Endothelial cell (in vitro differentiated cells): ENCODE measurements at places on chromosomes 2 and 18. TPM values are rescaled to one million over a fixed set of nuclear protein-coding genes. Genes with fewer than 3 reads are reported as not detected.

GRCh38 chr18:76463872-76464271 is 31.2 kb downstream of the ZNF516 start:
- DNase-seq = no peak

Gene UGT1A10
- not detected for total RNA-seq

DNA sequence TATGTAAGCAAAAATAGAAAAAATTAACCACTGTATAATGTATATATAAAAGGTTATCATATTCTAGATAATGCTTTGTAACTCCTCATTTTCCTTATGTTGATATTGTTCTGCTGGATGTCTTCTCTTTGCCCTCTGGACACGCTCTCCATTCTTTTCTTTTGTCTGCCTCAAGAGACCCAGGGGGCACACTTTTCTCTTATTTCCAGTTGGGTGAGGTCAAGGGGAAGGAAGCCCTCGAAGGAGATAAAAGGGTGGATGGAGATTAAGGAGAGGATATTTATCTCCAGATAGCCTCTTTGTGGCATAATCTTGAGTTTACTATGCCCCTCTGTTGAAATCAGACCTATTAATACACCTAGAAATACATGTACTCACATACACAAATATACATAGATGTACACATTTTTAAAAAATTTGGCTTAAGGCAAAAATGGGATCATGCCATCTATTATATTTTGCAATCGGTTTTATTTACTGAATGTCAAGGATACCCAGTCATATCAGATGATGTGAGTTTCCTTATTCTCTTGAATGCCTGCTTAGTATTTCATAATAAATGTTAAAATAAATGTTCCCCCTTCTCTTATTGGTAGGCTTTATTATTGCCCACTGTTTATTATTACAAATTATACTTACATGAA is 65.3 kb downstream of the LCLAT1 start:
- no peak for DNase-seq

DNA sequence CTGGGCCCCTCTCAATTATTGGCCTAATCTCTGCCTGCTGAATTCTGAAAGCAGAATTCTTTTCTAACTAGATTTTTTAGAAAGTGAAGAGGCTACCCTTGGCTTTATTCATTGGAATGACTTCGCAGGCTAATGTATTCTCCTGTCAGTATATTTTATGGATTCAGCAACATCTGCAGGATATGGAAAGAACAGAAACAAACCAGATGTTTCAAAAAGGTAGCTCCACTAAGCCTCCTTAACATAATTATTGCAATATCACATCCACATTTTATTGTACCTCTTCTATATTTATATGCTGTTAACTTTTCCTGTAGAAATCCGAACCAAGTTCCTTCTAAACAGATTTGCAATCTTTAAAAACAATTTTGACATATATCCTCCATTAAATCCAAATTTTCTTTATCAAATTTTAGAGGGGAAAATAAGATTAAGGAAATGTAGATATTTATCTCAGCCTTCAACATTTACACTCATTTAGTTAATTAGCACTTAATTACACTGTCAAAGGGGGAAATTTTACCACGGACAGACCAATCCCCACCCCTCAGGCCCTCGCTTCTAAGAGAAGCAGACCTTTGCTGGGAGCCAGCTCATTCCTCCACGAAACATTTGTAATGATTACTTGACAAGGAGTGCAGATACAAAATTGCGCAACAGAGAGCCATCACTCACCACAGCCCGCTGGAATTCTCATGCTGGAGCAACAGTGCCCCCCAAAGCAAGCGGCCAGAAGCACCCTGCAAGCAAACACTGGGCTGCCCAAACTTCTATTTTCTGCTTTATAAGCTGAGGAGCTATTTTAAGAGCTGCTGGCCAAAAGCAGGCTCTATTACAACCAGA is 253.4 kb downstream of the ETAA1 start:
- peak; percentile 68 for DNase-seq

- peak; percentile 39 for DNase-seq
These were observed 639 bp downstream of the MRO start for GRCh38 chr18:50819027-50819727.

GRCh38 chr18:45136381-45137086 is 455.8 kb downstream of the SETBP1 start:
- no peak for DNase-seq

- no peak for DNase-seq
These were observed 15.8 kb upstream of the VRK2 start for GRCh38 chr2:58030771-58031170.

- DNase-seq = no peak
These were observed 95.8 kb downstream of the SPP2 start for GRCh38 chr2:234146087-234146826.

Gene FSHR
- total RNA-seq = not detected

- no peak for DNase-seq
These were observed 162.9 kb upstream of the ZNF516 start for GRCh38 chr18:76657911-76658470.
